ENCODE measurements at places on chromosomes 12 and 14.

- DNase-seq, result no peak
- H3K27ac ChIP-seq, result no peak overlapping the region
- no peaks in the 10 kb centered on the region for H3K36me3 ChIP-seq
- no peaks in the 10 kb centered on the region for H3K4me1 ChIP-seq
Measured at GRCh38 chr12:132205271-132206045, 61.2 kb downstream of the NOC4L start.

GRCh38 chr14:102180248-102180998 is 40.7 kb downstream of the WDR20 start:
- H3K4me3 ChIP-seq, result no peak overlapping the region
- H3K4me1 ChIP-seq, result no peaks in the 10 kb centered on the region
- no peaks in the 10 kb centered on the region for H3K36me3 ChIP-seq
- no peak for DNase-seq
- no peaks in the 10 kb centered on the region for H3K27me3 ChIP-seq
- H3K27ac ChIP-seq, result no peak overlapping the region

DNA sequence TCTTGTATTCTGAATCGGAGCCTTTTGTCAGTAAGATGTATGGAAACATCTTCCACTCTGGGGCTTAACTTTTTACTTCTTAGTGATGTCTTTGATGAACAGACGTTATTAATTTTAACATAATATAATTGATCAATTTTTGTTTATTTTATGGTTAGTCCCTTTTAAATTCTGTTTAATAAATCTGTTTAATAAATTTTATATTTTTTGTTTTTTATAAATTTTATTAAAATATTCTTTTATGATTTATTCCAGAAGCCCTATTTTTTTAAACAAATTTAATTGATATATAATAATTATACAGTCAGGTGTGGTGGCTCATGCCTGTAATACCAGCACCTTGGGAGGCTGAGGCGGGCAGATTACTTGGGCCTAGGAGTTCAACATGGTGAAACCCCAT is 235.1 kb downstream of the AEBP2 start:
- H3K27ac ChIP-seq, result no peak overlapping the region
- H3K27me3 ChIP-seq, result no peaks in the 10 kb centered on the region
- no peaks in the 10 kb centered on the region for H3K4me1 ChIP-seq
- no peak for DNase-seq
- H3K4me3 ChIP-seq, result no peak overlapping the region
- H3K36me3 ChIP-seq, result no peaks in the 10 kb centered on the region

- no peaks in the 10 kb centered on the region for H3K4me1 ChIP-seq
- no peaks in the 10 kb centered on the region for H3K27me3 ChIP-seq
- no peaks in the 10 kb centered on the region for H3K36me3 ChIP-seq
- no peak for DNase-seq
- H3K27ac ChIP-seq, result no peak overlapping the region
Measured at GRCh38 chr14:102297436-102298170, 7.4 kb downstream of the MOK start.

GRCh38 chr12:48999371-49000131 is at the start of gene DDN:
Gene DDN, minus strand, starts transcription at chr12:48999375. Its CDS starts 88 bp downstream, at chr12:48999287.
- peaks cover 13% of the 10 kb centered on the region for H3K27me3 ChIP-seq
- H3K27ac ChIP-seq, result peak within 1 kb of the TSS; percentile 5
- H3K4me1 ChIP-seq, result peaks cover 51% of the 10 kb centered on the region
- H3K36me3 ChIP-seq, result peaks cover 33% of the 10 kb centered on the region
- no peak for DNase-seq
